ENCODE measurements at places on chromosomes 6 and 20. TPM values are rescaled to one million over a fixed set of nuclear protein-coding genes. Genes with fewer than 3 reads are reported as not detected.

RFX6 gene
- total RNA-seq, result not detected

GRCh38 chr20:55478724-55479450, 526.4 kb downstream of the CBLN4 start:
- no peaks in the 10 kb centered on the region for H3K36me3 ChIP-seq
- no peaks in the 10 kb centered on the region for H3K27me3 ChIP-seq
- no peak for DNase-seq
- no peak overlapping the region for H3K27ac ChIP-seq
- H3K4me3 ChIP-seq, result no peak overlapping the region

GRCh38 chr6:8181160-8181881, 79.0 kb upstream of the EEF1E1 start:
- peaks cover 2% of the 10 kb centered on the region for H3K4me1 ChIP-seq
- no peak overlapping the region for H3K27ac ChIP-seq
- no peak overlapping the region for H3K4me3 ChIP-seq
- H3K27me3 ChIP-seq, result peaks cover 44% of the 10 kb centered on the region
- DNase-seq, result no peak
- no peaks in the 10 kb centered on the region for H3K36me3 ChIP-seq

- H3K36me3 ChIP-seq, result no peaks in the 10 kb centered on the region
- H3K27ac ChIP-seq, result no peak overlapping the region
- peaks cover 13% of the 10 kb centered on the region for H3K27me3 ChIP-seq
- H3K4me1 ChIP-seq, result no peaks in the 10 kb centered on the region
- DNase-seq, result no peak
Measured at GRCh38 chr6:147538821-147539220, 30.3 kb downstream of the SAMD5 start.

GRCh38 chr20:60718743-60719480, 533.1 kb upstream of the CDH4 start:
- no peaks in the 10 kb centered on the region for H3K4me1 ChIP-seq
- no peak overlapping the region for H3K27ac ChIP-seq
- no peak overlapping the region for H3K4me3 ChIP-seq

VIP gene
- not detected for total RNA-seq

- H3K27ac ChIP-seq, result no peak overlapping the region
- H3K36me3 ChIP-seq, result peaks cover 2% of the 10 kb centered on the region
- no peak for DNase-seq
- peaks cover 53% of the 10 kb centered on the region for H3K27me3 ChIP-seq
- peaks cover 3% of the 10 kb centered on the region for H3K4me1 ChIP-seq
Measured at GRCh38 chr6:112118034-112118433, 30.6 kb downstream of the FAM229B start.

FAM217A gene
- total RNA-seq, result not detected

DNA sequence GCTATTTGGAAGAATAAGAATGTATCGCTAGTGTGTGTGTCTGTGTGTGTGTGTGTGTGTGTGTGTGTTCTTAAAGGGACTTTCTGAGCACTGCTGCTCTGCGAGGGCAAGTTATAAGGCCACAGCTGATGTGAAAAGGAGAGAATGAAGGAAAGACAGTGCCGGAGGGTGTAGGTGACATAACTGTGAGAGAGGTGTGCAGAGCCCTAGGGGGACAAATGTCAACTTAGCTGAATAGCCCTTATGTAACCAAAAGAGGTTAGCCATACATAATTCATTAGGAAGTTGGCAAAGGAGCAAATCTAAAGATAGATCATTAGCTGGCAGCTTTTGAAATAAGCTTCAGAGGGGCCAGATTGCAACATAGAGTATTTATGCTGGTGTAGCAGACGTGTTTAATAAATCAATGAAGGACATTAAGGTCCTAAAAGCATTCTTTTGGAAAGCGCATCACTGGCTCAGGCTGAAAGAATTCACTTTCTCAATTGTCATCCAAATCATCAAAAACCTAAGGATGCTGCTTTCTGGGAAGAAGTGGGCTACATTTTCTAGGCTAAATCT, 81.0 kb downstream of the NDUFAF5 start:
- no peak overlapping the region for H3K4me3 ChIP-seq
- no peak overlapping the region for H3K27ac ChIP-seq
- no peaks in the 10 kb centered on the region for H3K4me1 ChIP-seq

- H3K27me3 ChIP-seq, result peaks cover 35% of the 10 kb centered on the region
- no peaks in the 10 kb centered on the region for H3K4me1 ChIP-seq
- no peak for DNase-seq
- H3K27ac ChIP-seq, result no peak overlapping the region
Measured at GRCh38 chr6:169850154-169850553, 98.7 kb downstream of the ERMARD start.

NKAPL gene
- total RNA-seq, result not detected

GSTA2 gene
- total RNA-seq, result not detected

CHMP4B gene
- 48.6 TPM for total RNA-seq

- H3K27me3 ChIP-seq, result no peaks in the 10 kb centered on the region
- H3K36me3 ChIP-seq, result peaks cover 5% of the 10 kb centered on the region
- no peak overlapping the region for H3K27ac ChIP-seq
- no peak overlapping the region for H3K4me3 ChIP-seq
Measured at GRCh38 chr20:13581451-13581850, 57.3 kb downstream of the TASP1 start.

GRCh38 chr20:48054051-48054450, 268.8 kb upstream of the SULF2 start:
- no peaks in the 10 kb centered on the region for H3K36me3 ChIP-seq
- no peak for DNase-seq
- no peak overlapping the region for H3K27ac ChIP-seq
- peaks cover 17% of the 10 kb centered on the region for H3K27me3 ChIP-seq

SYCP2 gene
- total RNA-seq, result 6.0 TPM

MUC22 gene
- not detected for total RNA-seq

DNA sequence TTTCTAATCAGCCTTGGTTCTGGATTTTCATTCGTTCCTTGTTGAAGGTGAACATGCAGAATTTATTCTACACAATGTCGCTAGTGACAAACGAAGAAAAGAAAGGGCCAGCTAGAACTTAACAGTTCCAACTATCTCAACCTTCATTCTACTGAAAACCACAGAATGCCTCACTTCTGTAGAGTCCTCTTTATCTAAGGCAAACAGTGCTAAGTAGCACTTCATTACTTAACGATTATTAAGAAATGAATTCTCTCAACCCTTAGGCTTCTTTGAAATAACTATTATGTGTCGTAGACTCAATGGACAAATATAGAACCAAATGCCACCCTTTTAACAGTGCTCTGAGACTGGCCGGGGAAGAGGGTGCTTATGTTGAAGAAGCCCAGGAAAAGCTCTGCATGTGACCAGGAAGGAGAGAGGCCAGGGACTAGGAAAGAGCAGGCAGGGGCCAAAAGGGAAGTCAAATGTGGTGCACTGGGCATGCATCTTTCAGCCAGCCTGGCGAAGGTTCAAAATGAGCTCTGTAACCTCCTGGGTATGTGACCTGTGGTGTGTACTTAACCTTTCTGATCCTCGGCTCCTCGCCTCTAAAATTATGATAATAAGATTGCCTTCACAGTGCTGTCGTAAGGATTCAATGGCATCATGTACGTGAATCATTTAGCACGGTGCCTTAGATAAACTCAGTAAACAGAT, 55.4 kb upstream of the BMP2 start:
- H3K27me3 ChIP-seq, result no peaks in the 10 kb centered on the region
- peaks cover 2% of the 10 kb centered on the region for H3K36me3 ChIP-seq
- no peaks in the 10 kb centered on the region for H3K4me1 ChIP-seq
- H3K4me3 ChIP-seq, result no peak overlapping the region

- peaks cover 12% of the 10 kb centered on the region for H3K36me3 ChIP-seq
- no peaks in the 10 kb centered on the region for H3K27me3 ChIP-seq
- no peak overlapping the region for H3K4me3 ChIP-seq
- DNase-seq, result no peak
- H3K4me1 ChIP-seq, result peaks cover 38% of the 10 kb centered on the region
- peak overlapping the region; percentile 49 for H3K27ac ChIP-seq
Measured at GRCh38 chr6:45469663-45470062, 91.9 kb upstream of the SUPT3H start.

- H3K4me1 ChIP-seq, result peaks cover 31% of the 10 kb centered on the region
- peak overlapping the region; percentile 92 for H3K4me3 ChIP-seq
- H3K27me3 ChIP-seq, result peaks cover 85% of the 10 kb centered on the region
- DNase-seq, result no peak
- H3K27ac ChIP-seq, result no peak overlapping the region
- H3K36me3 ChIP-seq, result peaks cover 16% of the 10 kb centered on the region
Measured at GRCh38 chr20:2801286-2801728, 880 bp upstream of the CPXM1 start.

LTB gene
- 891 TPM for total RNA-seq

- H3K4me3 ChIP-seq, result no peak overlapping the region
- no peak for DNase-seq
- H3K4me1 ChIP-seq, result peaks cover 24% of the 10 kb centered on the region
- H3K27me3 ChIP-seq, result peaks cover 34% of the 10 kb centered on the region
- H3K36me3 ChIP-seq, result no peaks in the 10 kb centered on the region
Measured at GRCh38 chr6:157229713-157230112, 93.6 kb downstream of the TMEM242 start.

DNA sequence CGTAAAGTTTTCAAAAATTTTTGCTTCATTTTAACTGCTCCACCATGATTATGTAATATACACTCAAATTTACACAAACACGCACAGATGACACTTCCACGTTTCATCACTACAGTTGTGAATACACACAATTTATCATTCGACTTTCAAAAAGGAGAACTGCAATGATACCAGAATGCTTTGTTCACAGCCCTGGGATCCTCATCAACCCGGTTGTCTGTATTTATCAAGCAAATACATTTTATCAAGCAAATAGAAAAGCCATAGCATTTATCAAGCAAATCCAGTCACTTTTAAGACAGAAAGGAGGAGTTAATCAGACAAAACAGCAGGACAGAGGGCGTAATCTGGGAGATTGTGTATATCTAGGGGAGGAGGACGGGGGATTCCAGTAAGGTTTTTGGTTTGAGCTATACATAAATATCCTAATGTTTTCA, 20.3 kb upstream of the ABT1 start:
- H3K36me3 ChIP-seq, result no peaks in the 10 kb centered on the region
- no peak for DNase-seq
- peaks cover 21% of the 10 kb centered on the region for H3K4me1 ChIP-seq
- peak overlapping the region; percentile 73 for H3K4me3 ChIP-seq
- no peaks in the 10 kb centered on the region for H3K27me3 ChIP-seq
- H3K27ac ChIP-seq, result peak overlapping the region; percentile 88

TREML2 gene
- 2.9 TPM for total RNA-seq

DNA sequence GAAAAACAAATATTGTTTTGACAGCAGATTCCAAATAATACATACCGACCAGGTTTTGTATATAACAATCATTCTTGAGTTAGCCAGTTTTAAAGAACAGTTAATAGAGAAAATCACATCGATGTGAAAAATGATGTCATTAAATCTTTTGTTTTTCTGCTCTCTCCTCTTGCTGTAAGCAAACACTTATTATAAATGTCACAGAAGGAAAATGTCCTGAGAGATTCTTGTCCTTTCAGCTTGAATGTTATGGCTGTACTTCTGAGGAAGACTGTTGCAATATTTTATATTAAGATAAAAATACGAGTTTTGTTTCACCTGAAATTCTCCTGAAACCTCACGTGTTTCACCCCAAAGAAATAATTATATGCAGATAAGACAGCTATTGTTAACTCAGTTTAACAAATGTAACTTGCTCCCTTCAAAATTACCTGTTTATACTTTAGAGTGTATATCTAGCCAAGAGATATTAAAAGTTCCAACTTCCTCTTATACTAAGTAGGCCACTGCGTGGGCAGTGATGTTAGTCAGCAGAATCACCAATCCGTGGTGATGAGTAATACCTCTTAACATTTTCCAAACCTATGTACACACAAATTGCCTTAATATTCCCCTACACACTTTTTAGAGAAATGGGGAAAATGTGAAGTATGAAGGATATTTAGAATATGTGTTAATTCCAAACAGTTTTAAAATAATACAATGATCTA, 1111.4 kb upstream of the CITED2 start:
- H3K36me3 ChIP-seq, result no peaks in the 10 kb centered on the region
- DNase-seq, result no peak
- no peak overlapping the region for H3K4me3 ChIP-seq
- H3K4me1 ChIP-seq, result peaks cover 5% of the 10 kb centered on the region

GRCh38 chr6:164247106-164247505, 832.6 kb downstream of the QKI start:
- H3K27ac ChIP-seq, result no peak overlapping the region
- H3K27me3 ChIP-seq, result peaks cover under 1% of the 10 kb centered on the region
- DNase-seq, result no peak
- no peaks in the 10 kb centered on the region for H3K36me3 ChIP-seq
- H3K4me3 ChIP-seq, result no peak overlapping the region

APCDD1L gene
- total RNA-seq, result not detected

- DNase-seq, result no peak
- H3K4me3 ChIP-seq, result no peak overlapping the region
- peaks cover 3% of the 10 kb centered on the region for H3K4me1 ChIP-seq
Measured at GRCh38 chr20:57947421-57948179, 237.8 kb upstream of the PMEPA1 start.

DNA sequence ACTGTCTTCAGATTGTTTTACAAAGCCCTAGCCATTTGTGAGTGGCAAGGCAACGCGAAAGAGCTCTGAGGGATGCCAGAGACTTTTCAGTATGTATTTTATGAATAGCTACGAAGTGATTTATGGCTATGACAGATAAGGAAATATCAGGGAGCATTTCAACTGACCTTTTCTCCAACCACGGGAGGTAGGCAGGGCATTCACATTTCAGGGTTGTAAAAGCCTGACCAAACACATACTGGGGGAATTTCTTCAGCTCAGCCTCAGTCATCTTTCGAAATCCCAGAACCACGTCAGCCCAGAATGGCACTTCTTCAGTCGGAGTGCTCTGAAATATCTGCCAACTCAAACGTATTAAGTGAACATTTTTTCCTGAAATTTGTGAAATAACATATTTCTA, 10.8 kb downstream of the DDO start:
- DNase-seq, result no peak

DNA sequence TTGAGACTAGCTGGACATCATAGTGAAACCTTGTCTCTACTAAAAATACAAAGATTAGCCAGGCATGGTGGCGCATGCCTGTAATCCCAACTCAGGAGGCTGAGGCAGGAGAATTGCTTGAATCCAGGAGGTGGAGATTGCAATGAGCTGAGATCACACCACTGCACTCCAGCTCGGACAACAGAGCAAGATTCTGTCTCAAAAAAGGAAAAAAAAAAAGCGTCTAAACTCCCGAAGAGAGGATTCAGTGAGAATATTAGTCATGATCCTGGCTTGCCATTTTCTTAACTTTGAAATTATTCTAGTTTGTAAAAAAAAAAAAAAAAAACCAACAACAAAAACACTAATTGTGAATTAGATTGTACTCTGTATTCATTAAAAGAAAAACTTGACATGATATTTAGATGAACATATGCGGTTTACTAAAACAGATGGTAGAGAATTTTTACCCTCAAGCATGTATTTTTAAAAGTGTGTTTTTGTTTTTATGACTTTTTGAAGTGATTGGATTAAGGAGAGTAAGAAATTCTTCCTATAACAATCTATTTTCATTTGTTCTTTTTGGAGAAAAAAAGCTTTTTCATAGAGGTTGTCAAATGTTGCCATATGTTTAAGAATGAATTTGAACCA, 80.7 kb downstream of the UST start:
- H3K27me3 ChIP-seq, result no peaks in the 10 kb centered on the region
- DNase-seq, result no peak
- peaks cover 24% of the 10 kb centered on the region for H3K4me1 ChIP-seq

- H3K4me1 ChIP-seq, result peaks cover 3% of the 10 kb centered on the region
- no peak overlapping the region for H3K4me3 ChIP-seq
- no peak overlapping the region for H3K27ac ChIP-seq
- no peaks in the 10 kb centered on the region for H3K27me3 ChIP-seq
Measured at GRCh38 chr6:155055729-155056128, 60.6 kb downstream of the TIAM2 start.

TBXT gene
- total RNA-seq, result not detected

- no peak for DNase-seq
- peak overlapping the region; percentile 86 for H3K27ac ChIP-seq
- peaks cover 26% of the 10 kb centered on the region for H3K4me1 ChIP-seq
- peak overlapping the region; percentile 90 for H3K4me3 ChIP-seq
Measured at GRCh38 chr20:17504066-17504897, 26.9 kb downstream of the BFSP1 start.

Data from T-helper 17 cell (primary cell).